Stomach (tissue), 19 donors: ENCODE measurements at places on chromosomes 7 and 10. TPM values are rescaled to one million over a fixed set of nuclear protein-coding genes. Genes with fewer than 3 reads are reported as not detected.

Gene TET1
- total RNA-seq, result 3.8 TPM

Gene FAM131B
- total RNA-seq, result 0.43 TPM

Gene ADAM8
- 3.3 TPM for total RNA-seq

DNA sequence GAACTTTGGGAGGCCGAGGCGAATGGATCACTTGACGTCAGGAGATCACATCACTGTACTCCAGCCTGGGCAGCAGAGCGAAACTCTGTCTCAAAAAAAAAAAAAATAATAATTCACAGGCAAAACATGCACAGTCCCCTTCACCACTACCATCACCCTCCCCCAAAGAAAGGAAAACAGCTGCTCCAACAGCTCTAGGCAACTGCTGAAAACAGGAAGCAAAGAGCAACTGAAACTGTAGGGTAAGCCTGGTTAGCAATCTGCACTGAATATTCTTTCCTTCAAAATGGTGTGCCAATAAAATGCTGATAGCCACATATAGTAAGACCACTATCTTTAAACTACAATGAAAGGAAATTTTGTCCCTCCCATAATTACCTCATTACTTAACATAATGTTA lies 11.8 kb downstream of the NT5C2 start:
- no peak for DNase-seq

GRCh38 chr10:130807096-130807495 lies 504.4 kb downstream of the TCERG1L start:
- DNase-seq, result no peak

GRCh38 chr7:2930310-2931033 lies 86.4 kb upstream of the GNA12 start:
- DNase-seq, result no peak

GRCh38 chr7:121966276-121966934 lies 93.4 kb downstream of the PTPRZ1 start:
- no peak for DNase-seq

GRCh38 chr10:126075009-126075408 lies 178.6 kb downstream of the FANK1 start:
- no peak for DNase-seq

Gene EFCAB10
- not detected for total RNA-seq

GRCh38 chr7:15334536-15335263 lies 227.1 kb downstream of the AGMO start:
- DNase-seq, result no peak

Gene NKX2-3
- total RNA-seq, result 5.8 TPM

GRCh38 chr10:5555021-5555510 lies 30.3 kb downstream of the CALML3 start:
- DNase-seq, result no peak

Gene PIK3AP1
- not detected for total RNA-seq

GRCh38 chr10:23331567-23332301 lies 12.9 kb downstream of the C10orf67 start:
- DNase-seq, result no peak

Gene CPA4
- not detected for total RNA-seq

Gene LRRC61
- total RNA-seq, result 11.6 TPM

DNA sequence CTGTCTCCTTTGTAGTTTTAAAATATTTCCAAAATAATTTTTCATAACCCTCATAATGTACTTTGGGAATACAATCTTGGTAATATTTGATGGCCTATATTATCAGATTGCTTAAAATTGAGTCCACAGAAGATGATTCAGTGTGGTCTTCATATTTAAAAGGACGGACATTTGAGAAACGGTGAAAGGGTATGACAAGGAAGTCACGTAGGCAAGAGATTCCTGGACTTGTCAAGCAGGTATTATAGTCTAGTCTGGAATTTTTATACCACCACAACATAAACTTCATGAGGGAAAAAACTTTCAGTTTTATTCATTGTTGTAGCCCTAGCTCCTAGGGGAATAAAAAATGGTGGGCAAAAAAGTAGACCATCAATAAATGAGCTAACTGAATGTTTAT lies 82.3 kb downstream of the KMT2E start:
- no peak for DNase-seq

Gene SLC18A2
- total RNA-seq, result 49.6 TPM
